ENCODE measurements at places on chromosomes 3 and 15.

DNA sequence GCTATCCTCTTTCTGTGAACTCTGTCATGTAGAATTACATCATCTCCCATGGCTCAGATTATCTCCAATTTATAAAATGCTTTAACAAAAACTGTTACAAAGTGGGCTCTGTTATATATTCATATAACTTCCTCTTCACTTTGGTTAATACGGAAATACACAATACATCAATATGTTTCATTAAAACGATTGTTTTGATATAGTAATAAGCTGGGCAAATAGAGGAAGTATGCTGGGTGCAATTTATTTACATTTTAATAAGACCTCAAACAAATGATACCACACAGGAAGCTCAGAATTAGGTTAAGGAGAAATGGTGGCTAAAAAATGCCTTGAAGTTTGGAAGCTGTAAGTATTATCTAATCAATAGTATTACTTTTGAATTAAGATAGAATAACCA, 331.0 kb downstream of the ZBTB20 start:
- DNase-seq, result no peak

DNA sequence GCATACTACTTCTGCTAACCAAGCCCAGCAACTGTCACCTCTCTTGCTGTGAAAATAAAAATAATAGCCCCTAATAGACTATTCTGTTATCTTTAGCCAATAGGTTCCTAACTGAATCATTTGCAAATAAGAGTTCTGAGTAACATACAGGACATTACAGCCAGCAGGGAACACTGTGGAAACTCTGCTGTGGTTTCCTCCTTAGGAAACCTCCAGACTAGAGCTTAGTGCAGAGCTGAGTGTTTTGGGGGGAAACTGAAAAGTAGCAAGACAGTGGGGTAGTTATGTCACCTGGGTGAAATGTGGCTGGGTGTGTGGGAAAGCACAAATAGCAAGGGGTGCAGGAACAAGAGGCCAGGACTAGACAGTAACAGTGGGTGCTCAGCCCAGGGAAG, 32.4 kb downstream of the DZIP1L start:
- DNase-seq, result no peak

- DNase-seq, result no peak
Observed at GRCh38 chr3:55357796-55358195, 129.3 kb downstream of the WNT5A start.

DNA sequence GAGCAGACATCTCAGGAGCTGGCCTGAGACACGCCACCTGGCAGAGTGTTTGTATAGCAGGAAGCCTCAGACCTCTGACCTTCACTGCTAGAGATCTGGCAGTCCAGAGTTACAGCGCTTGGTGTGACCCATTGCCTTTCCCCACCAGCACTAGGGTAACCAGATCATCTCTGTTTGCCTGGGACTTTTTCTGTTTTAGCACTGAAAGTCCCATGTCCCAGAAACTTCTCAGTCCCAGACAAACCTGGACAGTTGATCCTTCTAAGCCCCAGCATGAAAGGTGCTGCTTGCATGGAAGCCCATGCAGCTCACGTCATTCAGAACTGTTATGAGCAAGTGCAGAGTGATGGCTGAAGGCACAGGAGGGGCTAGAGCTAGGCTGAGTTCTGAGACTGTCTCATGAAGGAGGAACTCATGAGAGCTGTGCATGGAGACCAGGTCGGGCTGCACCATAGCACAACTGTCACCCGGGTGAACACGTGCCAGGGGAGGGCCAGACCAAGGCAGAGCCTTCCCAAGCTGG, 18.2 kb upstream of the AHSG start:
- DNase-seq, result no peak

DNA sequence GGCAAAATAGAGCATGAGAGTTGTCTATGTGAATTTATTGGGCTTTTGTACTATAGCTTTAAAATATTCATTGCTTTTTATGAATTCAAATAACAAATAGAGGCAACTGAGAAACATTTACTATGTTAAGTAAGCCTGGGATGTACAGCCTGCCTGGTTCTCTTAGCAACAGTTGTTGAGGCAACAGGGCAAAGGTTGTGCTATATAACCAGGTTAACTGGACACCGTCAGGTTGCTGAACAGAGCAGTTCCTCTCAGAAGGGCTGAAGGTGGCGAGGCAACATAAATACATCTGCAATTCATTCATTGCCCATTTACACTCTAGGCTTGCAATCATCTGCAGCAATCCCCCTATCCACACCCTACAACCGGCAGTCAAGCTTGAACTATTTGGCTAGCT, 78.2 kb downstream of the GTF2E1 start:
- no peak for DNase-seq

GRCh38 chr15:69780981-69781380, 316.7 kb downstream of the TLE3 start:
- DNase-seq, result no peak

GRCh38 chr15:66581972-66582537, 16.3 kb upstream of the LCTL start:
- peak; percentile 25 for DNase-seq

DNA sequence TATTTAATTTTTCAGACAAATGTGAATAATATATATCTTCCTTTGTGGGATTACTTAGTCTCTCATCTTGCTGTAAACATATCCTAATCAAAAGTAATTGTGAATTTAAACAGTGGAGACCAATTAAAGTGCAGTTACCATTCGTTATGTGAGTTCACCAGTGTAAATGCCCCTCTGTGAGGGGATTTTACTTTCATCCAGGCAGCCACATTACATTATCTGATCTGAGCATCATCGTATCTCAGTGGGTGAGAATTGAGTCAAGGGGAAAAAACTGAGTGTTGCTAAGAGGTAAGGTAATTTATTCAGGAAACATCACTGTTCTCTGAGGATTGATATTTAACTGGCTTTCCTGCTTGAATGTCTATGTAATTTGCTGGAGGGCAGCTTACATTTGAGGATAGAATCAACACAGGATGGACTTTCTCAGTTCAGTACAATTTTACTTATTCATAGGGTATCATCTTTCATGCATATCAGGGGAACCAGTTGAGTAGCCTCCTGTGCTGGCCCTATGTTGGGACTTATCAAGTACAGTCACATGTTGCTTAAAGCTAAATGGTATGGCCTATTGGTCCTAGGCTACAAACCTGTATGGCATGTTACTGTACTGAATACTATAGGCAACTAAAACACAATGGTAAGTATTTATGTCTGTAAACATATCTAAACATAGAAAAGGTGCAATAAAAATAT, 219.7 kb downstream of the CD47 start:
- DNase-seq, result no peak

DNA sequence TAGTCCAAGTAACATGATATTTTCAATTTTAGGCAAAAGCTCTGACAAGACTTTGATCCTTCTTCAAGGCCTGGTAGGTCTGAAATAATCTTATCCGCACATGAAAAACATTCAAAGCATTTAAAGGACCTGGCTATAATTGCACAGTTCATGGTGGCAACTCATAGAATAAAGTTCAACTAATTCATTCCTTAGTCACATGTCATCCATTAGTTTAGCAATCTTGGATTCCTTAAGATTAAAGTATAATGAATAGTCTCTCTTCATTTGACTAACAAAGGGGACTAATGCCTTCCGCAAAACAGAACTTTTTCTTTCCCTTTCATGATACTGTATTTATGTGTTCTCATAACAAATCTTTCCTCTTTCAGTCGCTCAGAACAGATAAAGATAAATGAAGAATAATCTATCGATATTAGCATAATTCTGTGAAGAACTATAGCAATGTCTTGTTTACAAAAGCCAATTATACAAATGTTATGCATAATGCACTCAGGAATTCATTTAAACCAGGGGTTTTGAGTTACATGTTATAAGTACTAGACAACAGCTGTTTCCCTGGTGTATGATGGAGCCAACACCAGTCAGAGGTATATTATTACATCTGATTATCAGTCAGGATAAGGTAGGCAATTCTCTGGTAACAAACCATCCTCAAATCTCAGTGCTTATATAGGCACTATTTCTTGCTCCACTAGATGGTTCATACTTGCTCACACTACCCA, 172.5 kb downstream of the POTEB3 start:
- no peak for DNase-seq

GRCh38 chr3:69012800-69013252, 658 bp downstream of the EOGT start:
- DNase-seq, result no peak

DNA sequence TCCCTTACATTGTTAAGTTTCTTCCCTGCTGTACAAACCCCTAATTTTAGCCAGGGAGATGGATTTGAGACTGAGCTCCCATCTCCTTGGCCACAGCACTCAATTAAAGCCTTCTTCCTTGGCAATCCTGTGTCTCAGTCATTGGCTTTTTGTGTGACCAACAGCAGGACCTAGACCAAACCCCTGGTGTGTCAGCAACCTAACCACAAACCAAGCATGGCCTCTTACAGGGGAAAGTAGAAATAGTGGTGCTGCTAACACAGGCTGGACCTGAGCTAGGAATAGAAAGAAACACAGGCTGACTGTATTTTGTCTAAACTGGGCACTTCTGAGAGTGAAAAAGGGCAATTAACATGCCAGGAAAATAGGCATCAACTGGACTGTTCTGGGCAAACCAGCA, 37.9 kb downstream of the PPCDC start:
- no peak for DNase-seq

DNA sequence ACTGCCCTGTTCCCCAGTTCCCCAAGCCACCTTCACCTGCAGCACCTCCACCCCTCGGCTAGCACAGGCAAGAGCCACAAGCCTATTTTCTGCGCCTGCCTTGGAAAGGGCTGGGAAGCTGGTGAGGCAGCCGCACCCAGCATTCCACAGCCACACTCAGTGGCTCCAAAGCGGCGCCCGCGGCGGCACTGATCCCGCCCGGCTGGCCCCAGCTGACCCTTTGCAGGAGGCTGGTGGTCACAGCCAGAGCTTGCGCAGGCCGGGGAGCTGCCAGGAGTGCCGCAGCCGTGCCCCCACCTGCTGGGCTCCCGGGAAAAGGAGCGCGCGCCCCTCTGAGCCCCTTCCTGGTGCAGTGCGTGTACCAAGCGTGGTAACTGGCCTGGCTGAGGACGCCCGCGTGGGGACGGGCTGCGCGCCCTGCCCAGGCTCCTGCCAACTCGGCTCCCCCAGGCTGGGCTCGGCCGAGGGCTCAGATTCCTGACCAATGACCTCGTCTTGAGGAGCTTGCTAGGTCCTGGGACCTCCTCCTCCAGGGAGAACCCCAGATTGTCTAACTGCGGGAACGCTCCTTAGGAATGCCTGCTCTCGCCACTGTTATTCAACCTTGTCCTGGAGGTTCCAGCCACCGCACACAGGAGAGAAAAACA, 13.3 kb downstream of the GRAMD2A start:
- no peak for DNase-seq

DNA sequence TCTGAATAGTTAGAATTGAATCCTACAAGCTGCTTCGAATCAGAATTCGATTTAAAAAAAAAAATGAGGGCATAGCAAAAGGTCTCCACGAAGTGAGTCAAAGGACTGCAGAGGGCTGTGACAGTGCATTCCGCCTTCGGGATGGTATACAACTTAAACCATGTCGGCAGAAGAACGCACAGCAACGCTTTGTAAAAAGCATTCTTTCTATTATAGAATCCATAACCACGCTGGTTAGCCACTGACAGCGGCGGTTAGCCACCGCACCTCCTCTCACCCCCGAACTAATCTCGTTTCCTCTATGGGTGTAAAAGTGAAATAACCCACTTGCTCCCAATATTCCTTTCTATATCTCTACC, 664 bp upstream of the PIK3CA start:
- no peak for DNase-seq

- no peak for DNase-seq
Observed at GRCh38 chr3:102488331-102488730, 53.5 kb downstream of the ZPLD1 start.

- DNase-seq, result no peak
Observed at GRCh38 chr3:16132190-16132589, 42.3 kb upstream of the GALNT15 start.

DNA sequence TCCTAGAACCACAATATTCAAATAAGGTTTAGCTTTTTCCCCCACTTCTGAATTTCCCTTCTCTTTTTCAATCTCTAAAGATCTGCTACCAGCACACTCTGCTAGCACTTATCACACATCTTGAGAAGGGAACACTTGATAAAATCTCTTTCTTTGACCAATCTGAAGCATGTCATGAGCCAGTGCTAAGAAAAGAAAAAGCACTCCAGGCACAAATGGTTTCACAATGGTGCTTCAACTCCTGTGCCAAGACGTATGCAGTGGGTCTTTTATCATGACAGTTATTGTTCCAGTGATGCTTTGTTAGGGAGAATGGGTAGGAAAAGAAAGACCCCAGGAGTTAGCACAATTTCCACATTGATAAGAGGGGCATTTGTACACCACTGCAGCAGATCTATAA, 248.4 kb downstream of the ZNF385D start:
- DNase-seq, result no peak

DNA sequence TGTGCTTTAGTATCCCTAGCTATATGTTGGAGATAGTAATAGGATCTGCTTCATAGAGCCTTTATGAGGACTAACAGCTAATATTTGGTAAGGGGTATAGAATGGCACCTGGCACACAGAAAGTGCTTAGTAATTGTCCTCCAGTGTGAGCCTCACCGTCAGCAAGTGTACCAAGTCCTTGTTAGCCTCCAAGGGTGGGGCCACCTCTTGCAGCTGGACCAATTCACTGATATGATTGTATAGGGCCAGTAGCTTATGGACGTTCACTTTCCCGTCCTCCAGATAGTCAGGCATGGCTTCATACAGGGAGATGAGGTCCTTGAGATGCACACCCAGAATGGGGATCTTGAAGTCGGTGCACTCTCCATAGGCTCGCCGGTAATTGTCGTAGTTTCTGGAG, 53.6 kb downstream of the FAM98B start:
- DNase-seq, result no peak

- DNase-seq, result no peak
Observed at GRCh38 chr15:83102346-83102745, 5.1 kb upstream of the TM6SF1 start.

- DNase-seq, result no peak
Observed at GRCh38 chr3:192745150-192745549, 17.8 kb upstream of the FGF12 start.

DNA sequence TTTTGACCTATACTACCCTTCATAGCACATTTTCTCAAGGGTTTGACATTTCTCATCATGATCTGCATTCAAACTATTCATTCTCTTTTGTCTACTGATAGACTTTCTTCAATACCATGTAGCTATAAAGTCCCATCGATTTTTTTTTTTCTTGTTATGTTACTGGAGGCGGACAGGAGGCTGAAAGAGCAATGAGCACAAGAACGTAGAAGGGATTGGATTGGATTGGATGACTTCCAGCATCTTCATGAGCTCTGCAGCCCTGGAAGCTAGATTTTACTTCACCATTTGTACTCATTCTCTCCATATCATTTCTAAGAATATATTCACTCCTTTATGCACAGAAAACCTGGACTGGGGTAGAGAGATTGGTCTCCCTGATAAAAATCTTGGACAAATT, 43.2 kb downstream of the DUT start:
- no peak for DNase-seq

GRCh38 chr3:87203809-87204208, 23.3 kb upstream of the CHMP2B start:
- no peak for DNase-seq

- DNase-seq, result no peak
Observed at GRCh38 chr15:35871282-35871681, 325.3 kb upstream of the DPH6 start.

- no peak for DNase-seq
Observed at GRCh38 chr3:115615001-115615814, 8.1 kb upstream of the GAP43 start.

Data from CMK (cell line).